Activated T-helper 2 cell treated with anti-CD3 and anti-CD28 coated beads, Interferon-gamma antibody, Interleukin-2, Interleukin-4, amounts not matched to agents 10 μg/mL and 5 μg/mL and 100 μg/mL, durations not matched to agents 14 hours and 24 hours and 36 hours (primary cell): ENCODE measurements at places on chromosomes 7 and 10. TPM values are rescaled to one million over a fixed set of nuclear protein-coding genes. Genes with fewer than 3 reads are reported as not detected.

DNA sequence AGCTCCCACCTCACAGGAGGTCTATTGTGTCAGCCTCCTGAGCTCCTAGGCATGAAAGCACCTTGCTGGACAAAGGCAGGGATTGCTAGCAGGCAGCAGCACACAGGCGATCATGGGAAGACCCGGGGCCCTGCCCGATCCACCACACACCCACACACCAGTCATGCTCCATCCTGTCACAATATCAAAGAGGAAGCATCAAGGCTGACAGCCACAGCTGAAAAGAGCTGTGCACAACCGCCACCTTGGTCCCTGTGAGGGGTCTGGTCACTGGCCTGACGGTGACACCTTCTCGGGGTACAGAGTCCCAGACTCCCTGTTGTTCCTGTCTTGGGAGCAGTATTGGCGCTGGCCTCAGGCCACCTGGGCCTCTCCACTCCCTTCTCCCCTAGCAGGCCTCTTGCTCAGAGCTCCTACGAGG lies 89.7 kb upstream of the RET start:
- peaks cover 3% of the 10 kb centered on the region for H3K4me1 ChIP-seq
- H3K27ac ChIP-seq: no peak overlapping the region
- no peaks in the 10 kb centered on the region for H3K27me3 ChIP-seq
- H3K36me3 ChIP-seq: no peaks in the 10 kb centered on the region
- DNase-seq: no peak

DNA sequence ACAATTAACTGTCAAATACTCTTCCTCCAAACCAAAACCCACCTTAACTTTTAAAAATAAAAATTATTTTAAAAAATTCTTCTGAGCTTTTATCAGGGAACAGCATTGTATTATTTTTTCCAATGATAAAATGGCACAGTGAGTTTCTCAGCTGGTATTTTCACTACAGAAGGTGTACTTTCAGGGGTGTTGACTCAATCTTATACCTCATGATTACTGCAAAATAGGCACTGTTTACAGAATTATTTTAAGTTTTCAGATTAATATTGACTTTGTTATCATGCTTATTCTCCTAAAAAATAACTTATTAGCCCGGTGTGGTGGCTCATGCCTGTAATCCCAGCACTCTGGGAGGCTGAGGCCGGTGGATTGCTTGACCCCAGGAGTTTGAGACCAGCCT lies 24.3 kb downstream of the RHEB start:
- no peaks in the 10 kb centered on the region for H3K27me3 ChIP-seq
- DNase-seq: no peak
- H3K4me1 ChIP-seq: peaks cover 43% of the 10 kb centered on the region
- no peak overlapping the region for H3K27ac ChIP-seq

Gene SLC13A1
- total RNA-seq: not detected in 2 replicates

Gene PIP
- total RNA-seq: not detected in 2 replicates

Gene PLPP4
- total RNA-seq: not detected in 2 replicates

GRCh38 chr7:158428131-158428836 lies 159.3 kb downstream of the PTPRN2 start:
- H3K27me3 ChIP-seq: no peaks in the 10 kb centered on the region
- no peak for DNase-seq
- H3K27ac ChIP-seq: no peak overlapping the region
- no peaks in the 10 kb centered on the region for H3K4me1 ChIP-seq
- no peaks in the 10 kb centered on the region for H3K36me3 ChIP-seq

GRCh38 chr7:103143868-103144267 lies 5.0 kb downstream of the NAPEPLD start:
- peaks cover 27% of the 10 kb centered on the region for H3K36me3 ChIP-seq
- peaks cover 31% of the 10 kb centered on the region for H3K4me1 ChIP-seq
- H3K27ac ChIP-seq: no peak overlapping the region
- no peak for DNase-seq

DNA sequence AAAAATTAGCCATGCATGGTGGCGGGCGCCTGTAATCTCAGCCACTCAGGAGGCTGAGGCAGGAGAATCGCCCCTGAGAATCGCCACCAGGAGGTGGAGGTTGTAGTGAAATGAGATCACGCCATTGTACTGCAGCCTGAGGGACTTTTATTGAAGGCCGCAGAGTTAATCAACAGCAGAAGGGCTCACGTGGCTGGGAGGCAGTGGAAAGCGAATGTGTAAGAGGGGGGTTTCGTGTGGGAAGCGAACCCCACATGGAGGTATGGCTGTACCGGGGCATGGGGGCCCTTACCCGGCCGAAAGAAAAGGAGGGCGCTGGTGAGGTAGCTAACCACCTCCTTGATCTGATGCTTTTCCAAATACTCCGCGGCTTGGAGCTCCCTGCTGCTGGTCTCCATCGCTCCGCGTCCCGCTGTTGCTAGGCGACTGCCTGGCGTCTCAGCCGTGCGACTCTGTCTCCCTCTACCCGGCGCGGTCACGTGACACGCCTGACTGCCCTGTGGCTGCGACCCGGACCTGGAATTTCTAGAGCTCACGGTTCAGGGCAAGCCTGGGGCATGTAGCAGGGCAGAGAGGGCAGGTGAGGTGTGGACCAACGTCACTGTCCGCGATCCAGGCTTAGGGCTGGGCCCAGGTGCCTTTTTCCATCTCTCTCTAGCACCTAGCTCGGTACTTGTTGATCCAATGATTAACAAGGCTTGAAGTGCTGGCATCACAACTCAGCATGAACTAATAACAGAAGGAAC lies at the start of gene EFCAB10:
Gene EFCAB10 (minus strand): TSS at position 428 of the 746 bp plus-strand sequence. CDS start 30 bp downstream, at position 398.
- peak; percentile 56 for DNase-seq
- peaks cover 4% of the 10 kb centered on the region for H3K36me3 ChIP-seq
- peaks cover 6% of the 10 kb centered on the region for H3K4me1 ChIP-seq
- H3K27me3 ChIP-seq: no peaks in the 10 kb centered on the region
- peak within 1 kb of the TSS; percentile 71 for H3K4me3 ChIP-seq

Gene CUL1
- 69.4 and 74.5 TPM in 2 replicates for total RNA-seq

DNA sequence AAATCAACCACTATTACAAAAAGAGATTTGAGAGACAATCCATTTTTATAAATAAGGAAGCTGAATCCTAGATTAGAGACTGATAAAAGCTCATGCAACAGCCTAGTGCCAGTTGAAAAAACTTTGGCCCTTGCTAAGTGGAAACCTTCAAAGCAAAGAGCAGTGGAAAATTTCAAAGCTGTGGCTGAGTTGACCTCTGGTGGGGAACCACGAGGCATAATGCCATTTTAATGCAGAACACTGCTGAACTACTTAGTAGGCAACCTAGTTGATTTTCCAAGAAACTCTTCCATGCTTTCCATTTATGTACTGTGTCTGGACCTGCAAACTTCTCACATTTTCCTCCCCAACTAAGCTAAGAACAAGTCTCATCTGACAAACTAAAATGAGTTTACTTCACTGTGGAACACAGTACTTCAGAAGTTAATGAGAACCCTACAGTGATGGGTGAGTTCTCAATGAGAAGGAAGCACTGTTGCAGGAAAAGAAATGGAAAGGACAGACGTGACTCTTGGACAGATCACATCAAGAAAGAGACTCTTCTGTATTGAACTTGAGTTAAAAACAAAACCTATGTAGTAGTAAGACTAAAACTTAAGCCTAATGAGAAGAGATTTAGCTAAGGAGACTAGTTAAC lies 19.5 kb downstream of the FZD9 start:
- no peak overlapping the region for H3K4me3 ChIP-seq
- peaks cover 21% of the 10 kb centered on the region for H3K4me1 ChIP-seq
- no peak for DNase-seq
- peak overlapping the region; percentile 47 for H3K27ac ChIP-seq

GRCh38 chr7:3200504-3200903 lies 100.5 kb upstream of the SDK1 start:
- no peak overlapping the region for H3K27ac ChIP-seq
- no peak for DNase-seq
- H3K36me3 ChIP-seq: no peaks in the 10 kb centered on the region
- H3K4me3 ChIP-seq: no peak overlapping the region
- H3K4me1 ChIP-seq: no peaks in the 10 kb centered on the region
- no peaks in the 10 kb centered on the region for H3K27me3 ChIP-seq

DNA sequence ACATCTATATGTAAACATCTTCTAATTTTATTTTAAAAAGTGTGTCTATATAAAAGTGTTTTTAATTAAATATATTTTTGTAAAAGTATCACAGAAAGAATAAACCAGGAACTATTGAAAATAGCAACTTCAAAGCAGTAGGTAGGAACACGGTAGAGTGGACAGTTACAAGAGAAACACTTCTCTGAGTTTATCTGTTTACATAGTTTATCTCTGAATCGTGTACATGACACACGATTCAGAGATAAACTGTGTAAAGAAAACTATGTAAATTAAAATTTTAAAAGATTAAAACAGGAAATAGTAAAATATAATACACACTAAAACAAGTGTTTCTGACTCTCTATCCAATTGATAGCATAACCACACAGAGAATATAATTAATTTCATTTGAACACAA lies 25.1 kb upstream of the FAM170B start:
- H3K36me3 ChIP-seq: peaks cover 74% of the 10 kb centered on the region
- peaks cover 28% of the 10 kb centered on the region for H3K4me1 ChIP-seq
- DNase-seq: no peak
- no peak overlapping the region for H3K4me3 ChIP-seq

DNA sequence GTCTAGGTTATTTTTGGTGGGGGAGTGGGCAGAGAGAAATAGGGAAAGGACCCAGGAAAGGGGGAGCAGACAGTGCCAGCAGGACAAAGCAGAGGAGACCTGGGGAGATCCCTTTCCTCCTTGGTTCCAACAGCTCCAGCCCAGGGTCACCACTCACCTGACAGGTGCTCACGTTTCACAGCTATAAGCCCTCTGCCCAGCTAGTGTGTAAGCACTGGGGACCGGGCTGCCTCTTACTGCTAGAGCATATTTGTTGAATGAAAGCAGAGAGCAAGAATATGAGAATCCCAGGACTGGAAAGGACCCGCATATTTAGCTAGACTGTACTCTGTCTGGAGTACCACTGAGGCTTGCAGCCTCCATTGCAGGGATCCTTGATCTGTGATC lies 6.7 kb downstream of the ZCCHC24 start:
- H3K4me3 ChIP-seq: no peak overlapping the region
- H3K27ac ChIP-seq: no peak overlapping the region
- H3K36me3 ChIP-seq: no peaks in the 10 kb centered on the region
- no peak for DNase-seq
- peaks cover 17% of the 10 kb centered on the region for H3K4me1 ChIP-seq
- H3K27me3 ChIP-seq: peaks cover 28% of the 10 kb centered on the region

GRCh38 chr7:14787551-14787950 lies 115.0 kb downstream of the DGKB start:
- H3K4me1 ChIP-seq: no peaks in the 10 kb centered on the region
- H3K27me3 ChIP-seq: no peaks in the 10 kb centered on the region
- DNase-seq: no peak
- H3K4me3 ChIP-seq: no peak overlapping the region
